Stimulated activated CD8-positive, alpha-beta memory T cell treated with anti-CD3 and anti-CD28 coated beads, Interleukin-7, amount 100 ng/mL, for 4 hours (primary cell): ENCODE measurements at places on chromosomes 1 and 21.

DNA sequence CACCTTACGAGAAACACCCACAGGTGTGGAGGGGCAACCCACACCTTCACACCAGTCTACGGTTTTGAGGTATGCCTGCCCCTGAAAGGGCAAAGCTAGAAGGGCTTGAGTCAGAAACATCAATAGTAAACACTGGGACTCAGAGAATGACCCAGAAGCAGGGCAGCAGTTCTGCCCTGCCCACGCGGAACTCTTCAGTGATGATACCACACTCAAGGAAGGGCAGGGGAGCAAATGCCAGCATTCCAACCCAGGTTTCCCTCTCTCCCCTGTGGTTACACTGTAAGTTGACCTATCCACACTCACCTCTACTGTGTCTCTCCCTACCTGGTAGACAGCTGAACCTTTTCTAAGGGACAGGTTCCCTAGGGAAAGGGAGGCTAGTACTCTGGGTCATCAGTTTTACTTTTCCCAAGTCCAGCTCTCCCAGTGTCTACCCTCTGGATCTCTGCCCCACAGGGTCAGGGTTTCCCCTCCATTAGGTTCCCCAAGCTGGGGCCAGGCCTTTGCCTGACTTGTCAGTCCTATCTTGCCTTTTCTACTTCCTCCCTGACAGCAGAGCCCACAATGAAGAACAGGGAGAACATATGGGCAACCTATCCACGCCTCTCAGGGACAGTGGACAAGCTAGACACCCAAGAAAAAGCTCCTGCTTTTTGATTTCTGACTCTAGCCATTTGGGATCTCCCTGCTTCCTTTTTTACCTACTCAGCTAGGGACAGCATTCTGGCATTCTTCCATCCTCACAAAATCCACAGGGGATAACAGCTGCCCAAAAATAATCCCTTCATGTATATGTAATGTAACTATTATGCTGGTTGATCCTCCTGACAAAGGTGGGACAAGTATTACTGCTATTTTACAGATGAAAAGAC is 3.0 kb downstream of the F11R start:
- no peak for DNase-seq

GRCh38 chr1:228752675-228753265 is 17.5 kb downstream of the RHOU start:
- no peak for DNase-seq

GRCh38 chr1:161160671-161161145 is 1.4 kb downstream of the USP21 start:
- no peak for DNase-seq

- no peak for DNase-seq
Observed at GRCh38 chr1:104787866-104788510, 1038.3 kb downstream of the AMY1C start.

DNA sequence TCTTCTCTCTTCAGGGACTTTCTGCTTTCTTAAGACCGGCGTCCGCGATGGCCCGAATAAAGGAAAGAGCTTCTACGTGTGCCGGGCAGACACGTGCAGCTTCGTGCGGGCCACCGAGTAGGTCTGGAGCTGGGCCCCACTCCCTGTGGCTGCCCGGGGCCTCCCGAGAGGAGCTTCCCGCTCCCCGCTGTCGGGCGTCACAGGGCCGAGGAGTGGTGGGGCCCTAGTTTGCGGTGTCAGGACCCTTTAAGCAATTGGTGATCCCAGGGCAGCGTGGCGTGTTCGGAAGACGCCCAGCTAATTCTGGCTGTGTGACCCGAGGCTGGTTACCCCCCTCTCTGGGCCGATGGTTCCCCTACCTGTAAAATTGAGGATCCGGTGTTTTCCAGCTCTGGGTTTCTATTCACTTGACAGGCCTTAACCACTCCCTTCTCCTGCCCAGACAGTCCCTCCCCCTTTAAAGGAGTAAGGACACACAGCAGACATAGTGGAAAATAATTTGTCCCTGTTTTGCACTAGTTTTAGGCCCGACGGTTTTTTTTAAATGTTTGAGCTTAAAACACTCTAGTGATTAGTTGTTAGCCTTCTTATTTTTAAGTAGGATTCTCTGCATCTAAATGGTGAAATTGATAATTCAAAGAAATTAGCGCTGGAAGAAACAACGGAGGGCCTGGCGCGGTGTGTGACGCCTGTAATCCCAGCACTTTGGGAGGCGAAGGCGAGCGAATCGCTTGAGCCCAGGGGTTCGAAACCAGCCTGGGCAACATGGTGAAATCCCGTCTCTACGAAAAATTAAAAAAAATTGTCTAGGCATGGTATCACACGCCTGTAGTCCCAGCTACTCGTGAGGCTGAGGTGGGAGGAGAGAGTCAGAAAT is 553 bp downstream of the TTF2 start:
- no peak for DNase-seq

DNA sequence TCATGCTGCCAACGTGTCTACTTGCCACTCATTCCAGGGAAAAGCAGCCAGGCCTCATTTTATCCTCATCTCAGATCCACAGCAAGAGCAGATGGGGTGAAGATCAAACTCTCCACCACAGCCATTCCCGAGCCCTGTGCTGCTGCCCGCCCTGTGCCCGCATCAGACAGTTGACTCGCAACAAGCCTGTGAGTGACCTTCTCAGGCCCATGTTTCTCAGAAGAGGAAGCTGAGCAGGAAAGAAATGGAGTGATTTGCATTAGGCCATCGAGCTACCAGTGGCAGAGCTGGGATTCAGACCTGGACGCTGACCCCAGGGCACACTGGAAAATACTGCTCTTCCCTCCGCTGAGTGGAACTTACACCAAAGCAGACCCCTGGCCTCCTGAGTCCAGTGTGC is 1.2 kb downstream of the CNR2 start:
- no peak for DNase-seq

DNA sequence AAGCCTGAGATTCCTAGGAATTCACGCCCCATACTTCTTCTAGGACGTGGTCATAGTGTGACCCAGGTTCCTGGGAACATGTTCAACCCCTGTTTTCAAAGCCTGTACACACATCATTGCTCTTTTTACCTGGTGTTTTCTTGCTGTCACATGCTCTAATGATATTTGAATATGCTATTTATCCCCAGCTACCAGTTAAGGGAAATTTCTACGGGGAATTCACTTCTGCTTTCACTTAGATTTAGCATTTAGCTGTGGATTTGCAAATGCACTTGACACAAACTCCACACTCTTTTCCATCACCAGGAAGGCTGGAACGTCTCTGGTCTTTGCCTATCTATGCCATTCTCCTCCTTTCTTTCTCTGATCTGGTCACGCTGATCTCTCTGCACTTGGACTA is 11.3 kb upstream of the SAMSN1 start:
- DNase-seq = no peak

DNA sequence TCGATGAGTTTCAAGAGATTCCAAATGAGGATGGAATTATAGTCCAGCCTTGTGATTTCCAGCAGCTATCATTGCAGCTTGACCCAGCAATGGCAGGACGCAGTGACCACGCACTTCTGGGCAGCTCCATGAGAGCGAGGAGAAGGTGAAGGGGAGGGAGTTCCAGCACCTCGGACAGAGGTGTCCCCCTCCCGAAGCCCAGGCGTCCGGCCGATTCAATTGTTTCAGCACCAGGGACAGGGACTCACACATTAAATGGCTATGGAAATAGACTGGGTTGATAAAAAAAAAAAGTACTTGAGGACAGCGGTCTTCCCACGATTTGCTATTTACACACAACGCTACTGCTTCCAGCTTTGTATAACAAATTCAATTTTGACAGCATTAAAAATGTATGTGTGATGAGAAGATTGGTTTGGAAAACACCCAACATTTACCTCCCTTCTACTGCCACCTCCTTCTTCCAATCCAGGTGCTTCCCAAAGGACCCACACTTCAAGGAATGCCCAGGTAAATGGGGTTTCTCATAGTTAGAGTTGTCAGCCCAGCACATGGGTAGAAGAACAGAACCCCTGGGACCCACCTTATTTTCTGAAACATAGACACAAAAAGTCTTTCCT is 71.8 kb downstream of the DISP3 start:
- no peak for DNase-seq

DNA sequence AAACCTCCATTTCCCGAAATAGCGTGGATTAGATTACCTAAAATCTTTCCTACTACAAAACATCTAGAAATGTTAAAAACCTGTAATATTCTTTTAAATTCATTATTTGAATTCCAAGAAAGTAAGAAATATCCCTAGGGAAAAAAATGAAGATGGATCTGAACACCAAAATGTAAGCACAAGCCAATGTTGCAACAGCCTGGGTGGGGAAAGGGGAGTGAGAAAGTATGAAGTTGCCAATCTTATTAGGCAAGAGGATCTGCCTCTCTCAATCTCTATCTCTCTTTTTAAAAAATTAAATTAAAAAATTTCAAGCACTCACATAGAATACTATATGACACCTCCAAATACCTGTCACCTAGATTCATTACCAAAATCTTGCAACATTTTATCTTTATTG is 74.9 kb upstream of the IRF2BP2 start:
- no peak for DNase-seq

DNA sequence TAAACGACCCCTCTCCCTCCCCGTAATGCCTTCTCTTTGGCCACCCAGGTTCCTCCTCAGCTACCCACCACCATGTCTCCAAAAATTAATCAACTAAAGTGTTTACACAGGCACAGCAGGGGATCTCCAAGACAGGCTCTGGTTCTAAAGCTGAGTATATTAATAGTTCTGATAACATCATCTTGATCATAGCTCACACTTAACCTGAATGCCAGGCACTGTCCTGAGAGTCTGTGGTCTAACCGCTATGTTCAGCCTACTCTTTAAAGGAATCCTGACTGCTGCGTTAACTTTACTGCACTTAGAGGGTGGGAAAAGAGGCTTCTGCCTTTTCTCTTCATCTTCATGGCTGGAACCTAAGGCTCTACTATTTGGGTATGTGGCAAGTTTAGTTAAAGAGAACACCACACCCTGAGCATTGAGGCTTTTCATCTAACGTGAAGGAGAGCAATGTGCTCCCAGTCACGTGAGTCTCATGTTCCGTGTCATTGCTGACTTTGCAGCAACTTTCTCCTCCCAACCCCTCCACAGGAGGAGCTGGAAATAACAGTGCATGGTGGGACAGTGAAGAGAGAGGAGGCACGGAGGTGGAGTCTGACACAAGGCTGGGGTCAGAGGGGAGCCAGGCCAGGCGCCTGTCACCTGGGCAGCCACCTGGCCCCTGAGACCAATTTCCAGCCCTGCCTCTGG is 86.4 kb downstream of the FAM78B start:
- no peak for DNase-seq
